ENCODE measurements at places on chromosomes 11 and 22. TPM values are rescaled to one million over a fixed set of nuclear protein-coding genes. Genes with fewer than 3 reads are reported as not detected.

DNA sequence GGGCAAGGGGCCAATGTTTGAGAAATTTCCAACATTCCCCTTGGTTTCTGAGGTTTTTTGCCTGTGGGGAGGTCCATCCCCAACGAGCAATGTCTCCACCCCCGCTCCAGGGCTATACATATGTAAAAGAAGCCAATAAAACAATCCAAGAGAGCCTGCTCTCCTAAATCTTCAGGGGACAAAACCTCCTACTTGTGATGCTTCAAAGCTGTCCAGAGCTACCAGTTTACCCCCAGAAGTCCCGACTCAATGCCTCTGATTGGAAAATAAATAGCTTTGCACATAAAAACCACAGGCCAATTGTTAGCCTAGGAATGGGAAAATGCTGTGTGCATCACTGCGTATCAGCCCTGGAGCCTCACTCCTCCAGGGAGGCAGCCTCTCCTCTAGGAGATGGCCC is 66.0 kb upstream of the PAX6 start:
- no peak for DNase-seq

GRCh38 chr11:78045851-78046485 is 17.7 kb upstream of the THRSP start:
- peak; percentile 84 for DNase-seq

DNA sequence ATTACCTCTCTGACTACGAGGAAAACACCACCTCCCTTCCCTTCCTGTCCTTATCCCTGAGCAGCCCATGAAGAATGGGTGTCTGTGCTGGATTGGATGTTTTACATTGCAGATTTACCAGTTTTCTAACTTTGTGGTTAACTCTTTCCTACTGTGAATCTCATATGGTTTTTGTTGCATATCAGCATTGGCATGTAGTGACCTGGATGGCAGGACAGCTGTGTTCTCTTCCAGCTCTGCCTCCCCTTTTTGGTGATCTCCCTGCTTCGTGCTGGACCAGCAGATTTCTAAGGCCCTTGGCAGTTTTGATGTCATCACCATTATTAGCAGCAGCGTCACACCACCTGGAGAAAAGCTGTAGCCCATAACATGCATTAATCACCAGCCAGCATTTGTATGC is 26.7 kb downstream of the OR6Q1 start:
- DNase-seq = no peak

DNA sequence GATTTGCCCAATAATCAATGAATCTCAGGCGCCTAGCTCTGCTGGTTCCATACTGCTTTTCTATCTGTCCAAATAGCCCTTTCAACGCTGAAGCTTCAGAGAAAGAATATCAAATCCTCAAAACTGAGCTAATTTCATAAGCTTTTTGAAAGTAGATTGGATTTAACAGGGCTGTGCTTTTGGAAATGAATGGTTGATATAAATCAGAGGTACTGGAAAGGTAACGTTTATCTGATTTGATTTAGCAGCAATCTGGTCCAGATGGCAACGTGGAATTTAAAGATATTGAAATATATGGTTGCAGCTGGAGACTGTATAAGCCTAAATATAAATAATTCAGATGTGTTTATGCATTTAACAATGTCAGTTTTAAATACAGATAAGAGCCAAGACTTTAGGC is 229.5 kb upstream of the MPPED2 start:
- no peak for DNase-seq

DNA sequence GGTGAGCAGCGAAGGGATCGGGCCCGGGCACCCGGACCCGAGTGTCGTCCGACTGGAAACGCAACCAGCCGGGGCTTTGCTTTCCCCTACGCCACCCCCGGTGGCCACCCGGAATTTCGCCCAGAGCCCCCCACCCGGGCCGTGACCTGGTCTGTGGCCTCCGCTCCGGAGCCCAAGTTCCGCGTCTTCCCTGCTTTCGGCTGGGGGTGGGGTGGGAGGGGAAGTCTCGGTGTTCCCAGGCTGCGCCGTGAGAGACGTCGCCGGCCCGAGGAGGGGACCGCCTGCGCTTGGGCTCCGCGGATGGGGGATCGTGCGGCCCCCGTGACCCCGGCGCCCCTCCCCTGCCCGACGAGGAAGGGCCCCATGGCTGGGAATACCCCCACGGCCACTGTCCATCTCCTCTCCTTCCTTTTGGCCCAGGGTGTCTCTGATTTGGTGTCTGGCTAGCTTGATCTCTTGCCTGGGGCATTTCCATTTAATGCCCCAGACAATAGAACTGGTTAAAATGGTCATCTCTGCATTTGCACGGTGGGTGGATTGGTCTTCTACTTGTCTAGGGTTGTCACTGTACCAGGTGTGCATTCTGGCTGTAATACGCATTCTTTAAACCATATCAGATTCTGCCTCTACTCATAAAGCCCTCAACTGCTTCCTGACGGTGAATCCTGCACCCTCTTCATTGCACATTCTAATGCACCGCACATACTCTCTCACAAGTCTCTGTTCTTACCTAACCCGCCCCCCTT is 789 bp downstream of the SIK2 start:
- DNase-seq = peak; percentile 42

GRCh38 chr22:27223317-27224177 is 566.2 kb downstream of the MIAT start:
- no peak for DNase-seq

DNA sequence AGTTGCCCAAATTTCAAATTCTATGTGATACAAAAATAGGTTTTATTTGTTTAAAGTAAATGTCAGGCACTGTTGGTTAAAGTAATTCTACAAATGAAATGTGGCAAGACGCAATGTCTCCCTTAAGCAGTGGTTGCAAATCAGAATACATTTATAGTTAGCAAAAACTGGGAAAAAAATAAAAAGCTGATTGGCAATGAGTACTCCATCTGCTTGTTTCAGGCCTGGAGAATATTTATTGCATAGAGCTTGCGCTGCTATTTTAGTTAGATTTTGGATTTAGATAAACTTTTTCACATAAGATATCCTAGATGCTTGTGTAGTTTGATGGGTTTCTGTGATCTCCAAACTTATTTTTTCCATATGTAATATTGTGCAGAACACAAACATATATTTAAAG is 224.0 kb upstream of the MPPED2 start:
- DNase-seq = no peak

- no peak for DNase-seq
Measured at GRCh38 chr11:31809541-31809856, 1.6 kb downstream of the PAX6 start.

- DNase-seq = no peak
Measured at GRCh38 chr11:68734111-68734510, 17.2 kb downstream of the TESMIN start.

DNA sequence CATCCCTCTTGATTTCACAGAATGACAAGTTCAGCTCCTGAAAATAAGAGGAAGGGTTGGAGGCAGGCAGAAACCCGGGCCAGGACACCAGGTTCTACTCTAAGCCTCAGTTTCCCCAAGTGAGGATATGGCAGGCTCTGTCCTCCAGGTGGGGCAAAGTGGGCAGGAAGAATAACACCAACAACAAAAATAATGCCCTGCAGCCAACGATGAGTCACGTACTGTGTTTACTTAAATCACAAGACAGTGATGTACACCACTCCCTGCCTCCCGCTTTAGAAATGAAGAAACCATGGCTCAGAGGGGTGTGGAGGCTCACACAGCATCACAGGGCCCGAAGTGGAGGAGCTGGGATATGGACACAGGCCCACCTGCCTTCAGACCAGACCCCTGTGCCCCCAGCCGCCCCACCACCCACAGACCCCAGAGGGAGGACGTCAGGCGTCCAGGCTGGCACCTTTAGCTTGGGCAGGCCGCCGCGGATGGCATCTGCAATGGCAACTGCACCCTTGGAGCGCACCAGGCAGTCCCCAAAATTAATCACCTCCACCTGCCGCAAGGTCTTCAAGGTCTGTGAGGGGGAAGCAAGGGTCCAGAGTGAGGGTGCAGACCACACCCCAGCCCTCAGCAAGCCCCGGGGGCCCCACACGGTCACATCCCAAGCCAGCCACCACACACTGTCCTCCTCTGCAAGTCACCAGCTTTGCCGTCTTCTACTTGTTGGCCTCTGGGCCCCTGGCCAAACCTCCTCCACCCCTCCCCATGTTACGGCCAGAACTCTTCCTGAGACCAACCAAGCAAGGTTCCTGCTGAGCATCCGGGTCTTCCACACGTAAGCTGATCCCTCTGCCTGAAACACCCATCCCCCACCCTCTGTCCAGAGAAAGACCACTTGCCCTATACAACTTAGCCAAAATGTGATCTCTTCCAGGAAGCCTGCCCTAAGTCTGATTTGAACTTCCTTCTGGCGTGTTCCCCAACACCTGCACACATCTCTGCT is 15.8 kb upstream of the CHADL start:
- DNase-seq = no peak

GRCh38 chr11:1335811-1336761 is 26.7 kb upstream of the TOLLIP start:
- DNase-seq = peak; percentile 59

GRCh38 chr22:21791635-21792625 is 56.3 kb upstream of the YPEL1 start:
- no peak for DNase-seq

DNA sequence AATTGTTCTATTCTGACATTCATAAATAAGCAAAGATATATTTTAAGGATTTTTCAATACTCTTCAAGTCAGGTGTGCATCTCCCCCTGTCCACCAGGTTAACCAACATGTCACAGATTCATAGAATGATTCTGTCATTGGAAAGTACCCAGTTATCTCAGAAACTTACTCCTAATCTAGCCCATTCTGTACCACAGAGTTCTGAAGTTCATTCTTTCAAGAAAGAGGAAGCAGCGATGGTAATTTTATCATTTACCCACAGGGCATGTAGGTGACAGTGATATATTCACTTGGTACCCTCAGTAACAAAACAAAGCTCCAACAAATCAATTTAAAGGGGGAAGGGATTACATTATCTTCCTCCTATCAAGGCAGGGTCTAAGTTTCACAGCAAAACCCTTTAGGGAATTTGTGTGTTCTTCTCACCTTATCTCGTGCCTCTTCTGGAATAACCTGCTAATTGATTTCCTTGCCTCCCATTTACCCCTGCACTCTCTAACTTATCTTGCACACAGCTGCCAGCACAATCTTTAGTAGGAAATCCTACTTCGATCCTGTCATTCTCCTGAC is 19.0 kb upstream of the MPPED2 start:
- no peak for DNase-seq

- no peak for DNase-seq
Measured at GRCh38 chr11:56876621-56877275, 112.0 kb upstream of the OR5AK2 start.

DNA sequence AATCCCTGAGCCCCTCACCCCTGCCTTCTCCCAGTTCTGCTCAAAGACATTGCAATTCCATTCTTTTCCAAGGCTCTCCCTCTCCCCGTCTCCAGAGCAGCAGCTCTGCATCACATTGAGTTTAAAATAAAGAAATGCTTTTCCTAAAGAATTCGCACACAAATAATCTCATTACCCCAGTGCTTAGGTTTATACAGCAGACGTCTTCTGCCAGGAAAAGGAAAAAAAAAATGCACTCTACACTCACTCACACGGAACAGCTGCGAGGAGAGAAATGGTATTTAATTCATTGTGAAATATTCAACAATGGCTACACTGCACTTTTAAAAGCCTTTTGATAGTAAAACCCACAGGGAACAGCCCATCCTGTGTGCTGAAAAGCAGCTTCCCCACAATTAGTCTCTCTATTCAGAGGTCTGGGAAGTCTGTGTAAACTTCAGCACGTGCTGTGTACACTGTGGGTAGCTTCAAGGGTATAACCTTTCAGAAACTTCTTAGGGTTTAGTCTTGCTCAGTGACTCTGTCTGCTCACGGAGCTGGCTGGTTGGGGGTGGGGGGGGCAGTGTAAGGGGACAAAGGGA is 42.8 kb downstream of the ETS1 start:
- DNase-seq = no peak

- no peak for DNase-seq
Measured at GRCh38 chr22:27381960-27382742, 419.4 kb downstream of the MN1 start.

GRCh38 chr11:118000067-118000849 is 14.1 kb downstream of the IL10RA start:
- no peak for DNase-seq

GRCh38 chr22:26618455-26618854 is 628 bp upstream of the CRYBB1 start:
- no peak for DNase-seq

- no peak for DNase-seq
Measured at GRCh38 chr11:128660947-128661346, 32.9 kb upstream of the FLI1 start.

- DNase-seq = no peak
Measured at GRCh38 chr22:20058989-20059770, 20.9 kb upstream of the DGCR8 start.

DNA sequence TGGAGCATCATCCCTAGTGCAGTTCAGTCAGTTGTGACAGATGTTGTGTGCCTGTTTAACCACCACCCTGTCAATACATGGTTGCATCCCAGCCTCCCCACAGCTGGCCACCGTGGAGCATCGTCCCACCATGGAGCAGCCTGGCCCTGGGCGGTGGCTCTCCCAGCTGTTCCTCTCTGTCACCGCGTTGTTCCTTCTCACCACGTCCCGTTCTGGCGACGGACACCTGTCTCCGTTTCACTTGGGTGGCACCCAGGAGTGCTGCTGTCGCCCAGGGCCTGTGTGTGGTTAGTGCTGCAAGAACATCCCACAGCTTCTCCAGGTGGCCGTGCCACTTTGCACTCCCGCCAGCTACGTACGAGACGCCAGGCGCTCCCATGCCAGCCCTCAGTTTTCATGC is 26.5 kb downstream of the MUC6 start:
- no peak for DNase-seq

GRCh38 chr22:26847046-26847445 is 189.7 kb downstream of the MIAT start:
- no peak for DNase-seq

- no peak for DNase-seq
Measured at GRCh38 chr11:34155057-34155756, 49.8 kb downstream of the NAT10 start.

GRCh38 chr22:23519442-23520157 is 60.5 kb downstream of the IGLL1 start:
- no peak for DNase-seq

- DNase-seq = no peak
Measured at GRCh38 chr11:5618807-5619206, 6.0 kb upstream of the TRIM34 start.

GRCh38 chr11:14336507-14337503 is 22.2 kb downstream of the RRAS2 start:
- no peak for DNase-seq

The OR8K1 gene
- not detected for total RNA-seq

The ACRV1 gene
- total RNA-seq = not detected

The TEX12 gene
- total RNA-seq = not detected

The GGTLC2 gene
- not detected for total RNA-seq

The PDGFD gene
- 5.4 TPM for total RNA-seq

The VPREB1 gene
- not detected for total RNA-seq

The TMEM41B gene
- 41.7 TPM for total RNA-seq

The MS4A4E gene
- 1.0 TPM for total RNA-seq

The KLHL35 gene
- 0.50 TPM for total RNA-seq

The LIF gene
- total RNA-seq = 9.5 TPM

The SCUBE1 gene
- 1.7 TPM for total RNA-seq

The OR51B5 gene
- total RNA-seq = not detected

The GUCY1A2 gene
- total RNA-seq = 0.77 TPM

The RBMXL2 gene
- not detected for total RNA-seq

The TLCD5 gene
- 1.3 TPM for total RNA-seq

The CYB5R2 gene
- 7.5 TPM for total RNA-seq
